ENCODE measurements at places on chromosomes 4 and X.
A peak's percentile ranks its signal among the peaks of the same experiment; 100 is the strongest.

DNA sequence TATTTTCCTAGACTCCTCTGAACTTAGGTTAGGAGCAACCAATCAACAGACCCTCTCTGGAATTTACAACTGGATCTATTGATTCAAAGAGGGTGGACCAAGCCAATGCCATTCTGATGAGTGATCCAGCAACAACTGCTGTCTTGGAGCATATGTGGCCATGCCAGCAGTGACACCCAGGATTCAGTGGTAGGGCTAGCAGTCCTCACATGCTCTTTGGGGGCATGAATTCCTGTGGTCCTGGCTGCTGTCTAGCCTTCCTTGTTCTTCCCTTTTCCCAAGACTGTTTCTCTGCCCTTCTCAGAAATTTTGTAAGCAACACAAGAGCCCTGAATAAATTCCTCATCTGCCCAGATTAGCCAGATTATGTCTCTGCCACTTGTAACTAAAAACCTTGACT is 61.5 kb upstream of the GATB start:
- DNase-seq = no peak

GRCh38 chrX:130413415-130413814 is 11.6 kb downstream of the RBMX2 start:
- DNase-seq = no peak

- DNase-seq = no peak
These were observed 5.8 kb downstream of the ATP2B3 start for GRCh38 chrX:153523269-153523668.

DNA sequence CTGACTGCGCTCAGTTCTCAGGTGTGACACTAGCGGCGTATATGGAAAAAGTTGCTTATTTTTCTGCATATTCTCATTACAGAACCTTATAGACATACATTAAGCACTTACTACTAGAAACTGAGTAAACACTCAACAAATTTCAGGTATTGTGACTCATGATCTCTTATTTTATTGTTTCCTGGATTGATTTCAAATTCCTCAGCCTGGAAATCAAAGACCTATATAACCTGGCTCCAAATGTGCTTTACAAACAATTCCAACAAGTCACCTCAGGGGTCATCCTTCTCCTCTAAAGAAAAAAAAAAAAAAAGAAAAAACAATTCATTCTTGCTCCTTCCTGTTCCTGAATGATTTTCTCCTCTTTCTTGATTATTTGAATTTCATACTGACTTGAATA is 152.3 kb downstream of the ADAM29 start:
- no peak for DNase-seq

GRCh38 chrX:129637217-129638109 is 17.3 kb downstream of the APLN start:
- peak; percentile 78 for DNase-seq

GRCh38 chr4:75726577-75726976 is 2.2 kb downstream of the USO1 start:
- no peak for DNase-seq

GRCh38 chr4:53619431-53619830 is 28.1 kb upstream of the LNX1 start:
- no peak for DNase-seq

- no peak for DNase-seq
These were observed 95.8 kb upstream of the LDB2 start for GRCh38 chr4:16993956-16994840.

GRCh38 chrX:47620303-47620685 is 637 bp upstream of the SYN1 start:
- no peak for DNase-seq

DNA sequence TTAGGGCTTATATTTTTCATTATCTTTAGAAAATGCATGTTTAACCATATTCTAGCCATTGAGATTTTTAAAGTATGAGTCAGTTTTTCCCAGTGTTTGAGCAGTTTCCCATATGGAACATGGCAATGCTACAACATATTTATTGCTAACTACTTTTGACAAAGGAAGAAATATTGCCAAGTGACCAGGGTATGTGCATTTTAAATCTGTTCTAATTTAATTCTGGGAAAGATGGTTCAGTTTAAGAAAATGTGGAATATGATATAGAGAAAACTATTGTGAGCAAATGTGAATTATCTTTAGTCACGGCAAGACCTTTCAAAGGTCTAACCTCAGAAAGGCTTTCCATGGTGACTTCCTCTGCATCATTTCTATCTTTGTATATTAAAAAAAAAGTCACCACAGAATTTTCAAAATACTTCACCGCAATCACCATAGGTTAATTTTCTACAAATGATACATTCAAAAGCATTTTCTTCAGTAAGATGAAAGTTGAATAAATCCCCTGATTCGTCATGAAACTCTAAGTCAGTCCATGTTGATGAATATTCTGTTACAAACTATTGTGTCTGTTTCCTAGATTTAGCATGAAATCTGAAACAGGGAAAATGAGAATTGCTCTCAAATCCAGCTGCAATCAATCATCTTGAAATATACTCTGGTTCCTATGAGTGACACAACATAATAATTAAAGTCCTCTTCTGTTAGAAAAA is 2349.0 kb upstream of the TENM3 start:
- DNase-seq = no peak

DNA sequence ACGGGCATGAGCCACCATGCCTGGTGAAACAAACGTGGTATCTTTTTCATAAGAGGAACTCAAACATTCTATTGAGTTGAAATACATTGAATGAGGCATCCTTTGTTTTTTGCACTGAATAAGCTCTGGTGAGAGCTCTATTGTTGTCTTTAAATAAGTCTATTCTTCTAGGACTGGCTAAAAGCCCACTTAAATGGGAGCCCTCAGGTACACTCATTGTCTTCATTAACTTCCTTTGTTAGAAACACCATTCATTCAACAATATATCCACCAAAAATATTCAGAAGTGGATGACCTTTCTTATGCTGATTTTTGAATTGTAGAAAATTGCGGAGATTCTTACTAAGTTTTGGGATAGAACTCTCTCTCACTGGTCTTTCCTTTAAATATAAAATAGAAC is 568.0 kb downstream of the IL1RAPL1 start:
- no peak for DNase-seq

DNA sequence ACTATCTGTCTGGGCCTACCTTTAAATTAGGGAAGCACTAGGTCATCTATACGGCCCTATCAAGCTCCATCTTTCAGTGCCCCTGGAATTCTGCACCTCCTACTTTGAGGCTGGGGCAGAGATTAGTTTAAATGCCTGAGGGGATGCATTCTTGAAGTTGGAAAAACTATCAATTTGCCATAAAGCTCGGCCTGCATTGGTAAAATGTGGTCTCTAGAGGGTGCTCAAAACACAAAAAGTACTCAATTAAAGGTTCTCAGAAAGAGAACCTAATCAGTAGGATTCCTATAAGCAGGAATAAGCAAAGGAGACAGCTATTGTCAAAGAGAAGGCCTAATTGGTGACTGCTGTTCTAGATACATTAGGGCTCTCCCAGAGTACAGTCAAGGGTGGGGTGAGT is 111.7 kb downstream of the AMER1 start:
- DNase-seq = peak; percentile 12

GRCh38 chr4:82372517-82373485 is 990 bp downstream of the HNRNPD start:
- peak; percentile 57 for DNase-seq

DNA sequence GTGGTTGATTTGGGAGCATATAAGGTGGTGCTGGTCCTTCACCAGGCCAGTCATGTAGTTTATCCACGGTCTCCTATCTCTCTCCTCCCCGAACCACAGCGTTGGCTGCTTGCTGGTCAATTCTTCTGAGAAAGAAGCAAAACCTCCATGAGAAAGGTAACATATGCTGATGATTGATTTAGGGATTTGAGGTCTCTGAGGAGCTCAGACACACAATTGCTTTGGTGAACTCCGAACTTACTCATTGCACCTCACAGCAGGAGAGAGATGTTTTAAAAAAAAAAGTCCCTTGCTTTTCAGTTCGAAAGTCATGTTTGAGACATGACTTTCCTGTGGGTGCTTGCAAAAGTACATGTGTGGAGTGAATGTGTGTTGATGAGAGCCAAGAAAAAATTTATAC is 100.2 kb downstream of the TSPAN7 start:
- DNase-seq = no peak

GRCh38 chr4:127165971-127166370 is 466.8 kb upstream of the INTU start:
- DNase-seq = no peak

DNA sequence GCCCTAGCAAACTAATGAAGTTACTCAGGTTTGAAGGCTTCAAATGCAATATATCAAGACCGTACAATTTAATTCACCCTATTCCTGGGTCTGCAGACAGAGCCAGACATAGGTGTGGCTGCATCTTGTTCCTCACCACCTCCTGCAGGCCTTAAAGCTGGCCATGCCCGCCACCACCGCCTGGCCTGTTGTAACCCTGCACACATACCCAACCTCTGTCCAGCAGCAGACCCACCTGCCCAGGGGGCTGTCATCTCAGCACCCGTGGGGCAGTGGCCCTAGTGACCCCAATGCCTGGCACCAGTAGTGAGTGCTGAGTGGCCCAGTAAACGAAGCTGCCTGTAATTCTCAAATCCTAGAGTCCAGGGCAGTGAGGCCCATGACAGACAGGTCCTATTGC is 40.7 kb downstream of the ZBTB49 start:
- DNase-seq = no peak

DNA sequence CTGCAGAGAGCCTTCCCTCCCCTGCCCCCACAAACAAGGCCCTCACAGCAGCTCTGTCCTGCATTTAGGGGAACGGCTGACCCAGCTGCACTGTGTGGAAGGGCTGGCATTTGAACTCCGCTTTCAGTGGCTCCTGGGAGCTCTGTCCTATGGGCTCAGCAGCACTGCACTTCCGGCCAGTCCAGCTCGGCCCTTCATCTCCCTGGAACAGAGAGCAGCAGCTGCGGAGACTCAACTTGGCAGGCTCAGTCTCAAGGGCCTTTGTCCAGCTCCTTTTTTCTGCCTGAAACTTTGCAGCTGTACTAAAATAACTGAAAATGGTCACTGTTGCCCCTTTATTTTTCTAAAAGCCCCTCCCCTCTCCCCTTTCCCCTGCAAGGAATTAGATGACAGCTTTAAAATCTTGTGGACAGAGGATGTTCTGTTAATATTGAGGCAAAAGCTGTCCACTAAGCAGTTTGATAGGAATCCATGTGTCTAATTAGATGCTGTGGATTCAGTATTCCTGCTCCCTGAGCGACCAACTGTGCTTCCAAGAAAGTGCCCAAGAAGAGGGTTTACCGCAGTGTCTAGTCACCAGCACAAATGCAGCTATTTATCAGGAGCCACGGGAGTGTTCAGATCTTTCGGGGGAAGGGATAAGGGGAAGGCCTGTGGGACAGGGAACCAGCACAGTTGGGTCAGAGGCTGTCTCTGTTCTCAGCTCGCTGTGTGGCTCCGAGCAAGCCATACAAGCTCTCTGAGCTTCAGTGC is 133.1 kb downstream of the AFAP1 start:
- peak; percentile 41 for DNase-seq

DNA sequence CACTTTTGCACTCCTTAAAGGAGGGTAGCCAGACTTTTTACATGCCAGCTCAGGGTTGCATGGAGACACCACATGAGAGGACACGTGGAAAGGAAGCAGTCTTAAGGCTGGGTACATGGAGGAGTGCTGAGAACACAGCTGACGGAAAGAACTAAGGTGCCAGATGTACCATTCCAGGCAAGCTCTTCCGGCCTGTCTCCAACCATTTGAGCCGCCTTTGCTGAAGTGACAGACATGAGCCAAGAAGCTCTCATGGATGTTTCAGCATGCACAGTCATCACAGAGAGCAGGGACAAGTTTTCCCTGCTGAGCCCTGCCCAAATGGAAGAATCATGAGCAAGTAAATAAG is 83.4 kb upstream of the BMP2K start:
- no peak for DNase-seq

- peak; percentile 26 for DNase-seq
These were observed 227.6 kb upstream of the HDX start for GRCh38 chrX:84729809-84730208.

DNA sequence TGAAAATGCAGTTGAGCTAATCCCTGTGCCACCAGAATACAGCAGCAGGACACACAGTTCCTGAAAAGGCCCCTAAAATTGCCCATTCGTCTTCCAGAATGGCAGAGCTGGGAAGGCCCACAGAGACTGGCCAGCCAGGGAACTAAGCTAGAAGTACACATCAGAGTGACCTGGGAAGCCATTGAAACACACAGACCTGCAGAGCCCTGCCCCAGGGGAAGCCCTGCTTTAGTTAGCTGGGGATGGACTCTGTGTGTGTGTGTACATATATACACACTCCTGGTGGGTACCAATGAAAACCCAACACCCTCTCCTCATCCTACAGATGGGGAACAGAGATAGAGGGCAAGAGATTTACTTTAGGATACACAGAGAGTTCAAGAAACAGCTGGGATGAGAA is 227.7 kb downstream of the HS6ST2 start:
- DNase-seq = no peak

DNA sequence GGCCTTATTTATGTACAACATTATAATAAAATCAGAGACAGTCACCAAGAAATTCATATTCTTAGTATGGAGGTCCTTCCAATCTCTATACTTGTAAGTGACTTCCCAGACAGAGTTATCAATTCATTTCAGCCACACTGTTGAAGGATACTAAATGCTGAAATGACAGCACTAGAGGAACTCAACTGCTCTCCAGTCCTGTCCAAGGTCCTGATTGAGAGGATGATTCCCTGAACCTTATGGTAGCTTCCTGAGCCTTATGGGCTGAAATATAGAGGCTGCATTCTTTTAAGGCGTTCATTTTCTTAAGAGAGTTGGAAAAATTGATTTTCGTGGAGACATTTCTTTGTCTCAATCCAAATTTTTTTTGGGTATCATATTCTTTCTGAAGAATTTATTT is 205.9 kb downstream of the TLL1 start:
- no peak for DNase-seq

DNA sequence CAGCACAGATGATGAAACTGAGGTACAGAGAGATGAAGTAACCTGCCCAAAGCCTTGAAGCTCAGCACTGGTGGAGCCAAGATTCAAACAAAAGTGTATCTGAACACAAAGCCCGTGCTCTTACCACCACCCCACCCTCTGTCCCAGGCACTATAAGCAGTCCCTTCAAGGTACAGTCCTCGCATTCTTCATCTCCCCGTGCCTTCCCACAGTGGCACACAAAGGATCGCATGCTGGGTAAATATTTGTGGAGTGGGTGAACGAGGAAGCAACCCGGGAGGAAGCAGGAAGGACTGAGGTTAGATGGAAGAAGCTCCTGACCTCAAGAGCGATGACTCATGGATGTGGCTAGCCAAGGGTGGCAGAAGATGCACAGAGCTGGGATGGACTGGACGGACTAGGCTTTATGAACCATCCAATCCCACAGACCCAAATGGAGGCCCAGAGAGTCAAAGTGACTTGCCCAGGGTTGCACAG is 18.4 kb downstream of the IQSEC2 start:
- DNase-seq = no peak

- DNase-seq = no peak
These were observed 122.5 kb downstream of the UCHL1 start for GRCh38 chr4:41379230-41379629.

DNA sequence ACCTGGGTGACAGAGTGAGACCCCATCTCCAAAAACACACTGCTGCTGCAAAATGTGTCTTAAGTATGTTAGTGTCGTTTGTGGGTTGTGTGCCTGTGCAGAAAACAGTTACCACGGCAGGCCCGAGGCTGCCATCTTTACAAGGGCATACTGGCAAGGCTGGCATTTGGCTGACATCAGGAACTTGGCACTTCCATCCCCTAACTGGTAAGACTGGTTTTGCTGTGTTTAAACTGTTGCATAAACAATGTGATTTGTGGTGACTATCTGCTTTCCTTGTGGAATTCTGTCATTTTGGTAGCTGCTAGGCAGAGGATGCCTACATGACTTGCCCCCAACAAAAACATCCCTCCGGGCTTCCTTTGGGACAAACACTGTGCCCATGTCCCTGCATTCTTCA is 12.3 kb downstream of the LRP2BP start:
- DNase-seq = no peak

All from WTC11 (cell line).